ENCODE measurements at places on chromosomes 1 and 21.

GRCh38 chr21:42809171-42809570, 70.2 kb downstream of the WDR4 start:
- DNase-seq: no peak

DNA sequence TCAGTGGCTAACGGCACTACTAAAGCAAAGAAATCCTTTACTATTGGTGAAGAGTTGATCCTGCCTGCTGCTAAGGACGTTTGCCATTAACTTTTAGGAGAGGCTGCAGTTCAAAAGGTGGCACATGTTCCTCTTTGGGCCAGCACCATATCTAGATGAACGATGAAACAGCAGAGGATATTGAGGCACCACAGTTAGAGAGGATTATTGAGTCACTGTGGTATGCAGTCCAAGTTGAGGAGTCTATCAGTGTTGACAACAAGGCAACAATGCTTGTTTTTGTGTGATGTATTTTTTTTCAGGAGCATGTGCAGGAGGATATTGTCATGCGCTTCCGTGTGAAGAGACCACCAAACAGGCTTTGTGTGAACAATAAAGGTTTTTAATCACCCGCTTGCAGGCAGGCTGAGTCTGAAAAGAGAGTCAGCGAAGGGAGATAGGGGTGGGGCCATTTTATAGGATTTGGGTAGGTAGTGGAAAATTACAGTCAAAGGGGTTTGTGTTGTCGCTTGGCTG, 80.9 kb downstream of the UCHL5 start:
- DNase-seq: no peak

- no peak for DNase-seq
Measured at GRCh38 chr21:36395353-36396111, 10.3 kb downstream of the CHAF1B start.

- no peak for DNase-seq
Measured at GRCh38 chr1:225712391-225712790, 59.5 kb upstream of the ENAH start.

- no peak for DNase-seq
Measured at GRCh38 chr21:41900401-41900800, 21.3 kb upstream of the PRDM15 start.

GRCh38 chr1:70204139-70204538, 1.2 kb downstream of the LRRC40 start:
- DNase-seq: no peak

- DNase-seq: no peak
Measured at GRCh38 chr1:207067665-207068064, 14.6 kb downstream of the PFKFB2 start.

- peak; percentile 28 for DNase-seq
Measured at GRCh38 chr1:13900583-13900982, 200.6 kb downstream of the PRDM2 start.

- peak; percentile 86 for DNase-seq
Measured at GRCh38 chr1:205936846-205937586, 6.2 kb downstream of the SLC26A9 start.

- DNase-seq: no peak
Measured at GRCh38 chr1:201565024-201565730, 26.2 kb downstream of the NAV1 start.

All from fibroblast of skin of scalp (primary cell).